ENCODE measurements at places on chromosomes 11 and 22.

DNA sequence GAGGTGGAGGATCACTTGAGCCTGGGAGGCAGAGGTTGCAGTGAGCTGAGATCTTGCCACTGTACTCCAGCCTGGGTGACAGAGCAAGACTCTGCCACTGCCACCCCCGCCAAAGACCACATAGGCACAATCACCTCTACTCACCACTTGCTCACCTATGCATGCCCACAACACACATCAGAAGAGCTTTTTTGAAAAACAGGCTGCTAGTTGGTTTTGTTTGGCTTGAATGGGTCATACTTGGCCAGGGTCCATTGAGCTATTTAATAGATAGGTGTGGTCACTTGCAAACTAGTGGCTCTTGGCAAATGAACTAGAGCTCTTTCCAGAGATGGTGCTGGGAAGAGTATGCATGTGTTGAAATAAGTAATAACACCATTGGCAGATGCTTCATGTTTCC is 80.1 kb downstream of the EMSY start:
- DNase-seq = peak; percentile 65

- no peak for DNase-seq
These were observed 42.6 kb downstream of the TEAD1 start for GRCh38 chr11:12716816-12717215.

DNA sequence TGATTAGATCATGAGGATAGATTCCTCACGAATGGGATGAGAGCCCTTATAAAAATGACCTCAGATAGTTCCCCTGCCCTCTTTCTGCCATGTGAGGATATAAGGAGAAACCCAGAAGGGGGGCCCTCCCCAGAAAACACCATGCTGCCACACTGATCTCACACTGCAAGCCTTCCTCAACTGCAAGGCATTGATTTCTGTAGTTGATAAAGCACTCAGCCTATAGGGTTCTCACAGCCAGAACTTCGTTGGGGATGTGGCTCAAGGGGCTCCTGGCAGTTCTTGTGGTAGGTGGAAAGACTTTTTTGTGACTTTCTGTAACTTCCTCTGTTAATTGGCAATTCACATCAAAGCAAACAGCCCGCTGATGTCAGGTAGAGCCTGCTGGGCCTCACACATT is 108.9 kb downstream of the CD44 start:
- no peak for DNase-seq

- DNase-seq = no peak
These were observed 12.1 kb upstream of the SF1 start for GRCh38 chr11:64790205-64791095.

DNA sequence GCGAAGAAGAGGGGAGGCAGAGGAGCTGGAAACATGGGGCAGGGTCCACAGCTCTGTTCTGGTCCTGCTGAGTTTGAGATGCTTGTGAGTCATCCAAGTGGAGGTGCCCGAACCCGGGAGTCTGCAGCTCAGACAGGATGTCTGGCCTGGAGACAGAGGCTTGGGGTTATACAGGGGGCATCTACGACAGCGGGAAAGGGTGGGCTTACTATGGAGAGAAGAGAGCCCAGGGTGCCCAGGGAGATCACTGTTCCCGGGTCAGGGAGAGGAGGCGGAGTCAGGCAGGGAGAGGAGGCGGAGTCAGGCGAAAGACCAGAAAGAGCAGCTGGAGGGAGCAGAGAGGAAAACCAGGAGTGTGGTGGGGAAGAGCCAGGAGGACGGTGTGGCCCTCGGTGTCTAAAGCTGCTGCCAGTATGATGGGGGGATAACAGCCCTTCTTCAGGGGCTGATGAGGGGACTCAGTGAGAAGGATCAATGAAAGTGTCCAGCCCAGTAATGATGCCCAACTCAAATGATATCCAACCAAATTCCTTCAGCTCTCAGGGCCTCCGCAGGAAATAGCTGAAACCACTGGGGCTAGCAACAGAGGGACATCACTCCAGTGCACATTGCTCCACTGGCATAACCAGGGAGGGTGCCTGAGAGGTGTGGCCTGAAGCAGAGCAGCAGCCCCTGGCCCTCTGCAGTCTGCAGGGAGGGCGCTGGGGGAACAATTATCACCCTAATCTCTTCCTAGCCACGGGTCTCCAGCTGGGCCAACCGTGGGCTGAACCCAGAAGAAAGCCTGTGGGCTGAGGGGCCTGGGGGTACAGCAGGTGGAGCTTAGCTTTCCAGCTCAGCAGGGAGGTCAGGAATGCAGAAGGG is 2.6 kb upstream of the LTBP3 start:
- peak; percentile 92 for DNase-seq

- no peak for DNase-seq
These were observed 821 bp downstream of the GAL3ST1 start for GRCh38 chr22:30573594-30574094.

GRCh38 chr11:61618978-61619377 is 38.1 kb upstream of the SYT7 start:
- no peak for DNase-seq

DNA sequence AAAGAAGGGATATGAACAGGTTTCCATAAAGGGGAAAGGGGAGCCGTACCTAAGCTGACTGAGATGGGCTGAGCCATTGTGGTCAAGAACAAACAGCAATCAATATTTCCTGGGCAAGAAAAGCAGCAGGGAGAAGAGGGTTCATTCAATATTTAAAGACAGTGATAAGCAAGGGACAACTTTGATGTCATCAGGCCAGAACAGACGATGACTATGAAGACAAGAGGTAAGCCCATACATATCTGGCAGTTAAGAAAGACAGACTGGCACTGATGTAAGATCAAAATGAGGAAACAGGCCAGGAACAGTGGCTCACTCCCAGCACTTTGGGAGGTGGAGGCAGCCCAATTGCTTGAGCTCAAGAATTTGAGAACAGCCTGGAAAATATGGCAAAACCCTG is 2.4 kb downstream of the OR5A2 start:
- no peak for DNase-seq

GRCh38 chr11:9838961-9839360 is 175.1 kb downstream of the SWAP70 start:
- DNase-seq = peak; percentile 17

- DNase-seq = peak; percentile 13
These were observed 9.0 kb upstream of the VPREB1 start for GRCh38 chr22:22235558-22235957.

- no peak for DNase-seq
These were observed 3.4 kb upstream of the HBB start for GRCh38 chr11:5230266-5230665.

GRCh38 chr11:3732671-3733436 is 61.7 kb upstream of the CHRNA10 start:
- DNase-seq = no peak

DNA sequence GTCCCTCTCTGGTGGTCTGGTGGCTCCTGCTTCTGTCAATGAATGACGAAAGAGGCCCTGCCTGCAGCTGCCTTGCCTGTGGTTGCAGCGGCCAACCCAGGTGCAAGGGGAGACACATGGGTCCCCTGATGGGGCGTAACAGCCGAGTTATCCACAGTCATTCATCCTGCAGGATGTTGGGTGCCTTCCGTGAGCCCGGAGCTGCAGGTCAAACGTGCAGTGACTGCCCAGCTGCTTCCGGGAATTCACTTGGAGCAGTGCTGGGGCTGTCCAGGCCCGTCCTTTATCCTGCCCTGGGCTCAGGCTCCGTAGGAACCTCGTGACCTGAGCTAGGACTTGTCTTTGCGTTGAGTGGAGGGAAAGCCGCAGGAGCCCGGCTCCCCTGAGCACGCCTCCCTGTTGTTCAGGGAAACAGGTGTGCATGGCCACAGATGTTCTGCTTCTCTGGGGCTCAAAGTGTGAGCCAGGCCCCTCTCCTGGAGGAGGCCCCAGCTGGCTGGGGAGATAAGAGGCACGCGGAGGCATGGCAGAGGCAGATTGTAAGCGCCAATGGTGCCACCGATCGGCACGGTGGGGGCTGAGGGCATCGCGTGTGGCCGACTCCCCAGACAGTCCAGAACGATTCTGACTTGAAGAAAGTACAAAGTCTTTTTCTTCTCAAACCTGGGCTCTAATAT is 635.4 kb downstream of the BRD1 start:
- DNase-seq = no peak

GRCh38 chr11:92697461-92698312 is 271.8 kb upstream of the MTNR1B start:
- DNase-seq = no peak

GRCh38 chr11:8258289-8258688 is 5.4 kb downstream of the LMO1 start:
- DNase-seq = no peak

- DNase-seq = no peak
These were observed 76.4 kb downstream of the KCNQ1 start for GRCh38 chr11:2521081-2521732.

- DNase-seq = no peak
These were observed 25.6 kb downstream of the TXN2 start for GRCh38 chr22:36455571-36456463.

DNA sequence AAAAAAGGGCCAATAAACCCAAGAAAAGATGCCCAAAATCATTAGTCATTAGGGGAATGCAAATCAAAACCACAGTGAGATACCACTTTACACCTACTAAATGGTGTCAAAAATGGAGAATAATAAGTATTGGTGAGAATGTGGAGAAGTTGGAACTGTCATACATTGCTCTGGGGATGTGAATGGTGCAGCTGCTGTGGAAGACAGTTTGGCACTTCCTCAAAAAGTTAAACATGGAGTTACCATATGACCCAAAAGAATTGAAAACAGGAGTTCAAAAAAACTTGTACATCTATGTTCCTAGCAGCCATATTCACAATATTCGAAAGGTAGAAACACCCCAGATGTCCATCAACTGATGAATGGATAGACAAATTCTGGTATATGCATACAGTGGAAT is 24.5 kb upstream of the DLAT start:
- DNase-seq = no peak

- no peak for DNase-seq
These were observed 154.1 kb upstream of the POU2AF2 start for GRCh38 chr11:111091321-111091938.

Data from HT1080 (cell line).